NCI-H2081 (cell line): ENCODE measurements at places on chromosomes 11 and 22.

GRCh38 chr11:3674189-3674588 lies 3.0 kb upstream of the CHRNA10 start:
- DNase-seq, result no peak

- DNase-seq, result no peak
These were observed 31.3 kb upstream of the CTTN start for GRCh38 chr11:70367071-70367470.

DNA sequence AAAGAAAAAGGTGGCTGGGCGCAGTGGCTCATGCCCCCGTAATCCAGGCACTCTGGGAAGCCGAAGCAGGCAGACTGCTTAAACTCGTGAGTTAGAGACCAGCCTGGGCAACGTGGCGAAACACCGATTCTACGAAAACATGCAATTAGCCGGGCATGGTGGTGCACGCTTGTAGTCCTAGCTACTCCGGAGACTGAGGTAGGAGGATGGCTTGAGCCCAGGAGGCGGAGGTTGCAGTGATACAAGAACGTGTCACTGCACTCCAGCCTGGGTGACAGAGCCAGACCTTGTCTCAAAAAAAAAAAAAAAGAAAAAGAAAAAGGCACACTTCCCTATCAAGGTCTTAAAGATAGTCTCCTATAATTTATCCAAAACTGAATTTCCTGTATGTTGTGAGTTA lies 39.4 kb downstream of the DGCR2 start:
- DNase-seq, result no peak

GRCh38 chr11:44813401-44813800 lies 86.6 kb downstream of the TSPAN18 start:
- DNase-seq, result no peak

DNA sequence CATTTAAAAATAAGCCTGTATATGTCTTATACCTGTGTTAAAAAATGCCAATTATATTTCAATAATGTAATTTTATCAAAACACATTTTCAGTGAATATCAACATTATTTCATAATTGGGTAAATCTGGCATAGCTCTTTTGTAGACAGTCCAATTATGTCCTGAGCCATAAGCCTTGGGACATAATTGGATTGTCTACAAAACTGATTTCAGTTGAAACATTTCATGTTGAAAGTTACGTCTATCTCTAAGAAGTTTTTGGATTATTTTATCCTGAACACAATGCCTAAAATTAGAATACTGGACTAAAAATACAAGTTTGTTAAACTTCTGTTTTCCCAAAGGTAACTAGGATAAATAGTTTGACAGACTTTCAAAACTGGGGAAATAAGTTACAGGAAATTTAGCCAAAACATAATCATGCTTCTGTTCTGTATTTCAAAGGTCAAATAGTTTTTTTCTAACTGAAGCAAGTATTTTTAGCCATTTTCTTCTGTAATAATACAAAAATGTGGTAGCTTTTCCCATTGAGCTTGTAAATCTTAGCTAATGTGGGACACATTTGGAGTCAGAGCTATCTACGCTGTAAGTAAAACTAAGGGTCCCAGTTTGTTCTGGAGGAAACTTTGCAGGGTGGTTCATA lies 100.7 kb upstream of the BIRC3 start:
- DNase-seq, result no peak

DNA sequence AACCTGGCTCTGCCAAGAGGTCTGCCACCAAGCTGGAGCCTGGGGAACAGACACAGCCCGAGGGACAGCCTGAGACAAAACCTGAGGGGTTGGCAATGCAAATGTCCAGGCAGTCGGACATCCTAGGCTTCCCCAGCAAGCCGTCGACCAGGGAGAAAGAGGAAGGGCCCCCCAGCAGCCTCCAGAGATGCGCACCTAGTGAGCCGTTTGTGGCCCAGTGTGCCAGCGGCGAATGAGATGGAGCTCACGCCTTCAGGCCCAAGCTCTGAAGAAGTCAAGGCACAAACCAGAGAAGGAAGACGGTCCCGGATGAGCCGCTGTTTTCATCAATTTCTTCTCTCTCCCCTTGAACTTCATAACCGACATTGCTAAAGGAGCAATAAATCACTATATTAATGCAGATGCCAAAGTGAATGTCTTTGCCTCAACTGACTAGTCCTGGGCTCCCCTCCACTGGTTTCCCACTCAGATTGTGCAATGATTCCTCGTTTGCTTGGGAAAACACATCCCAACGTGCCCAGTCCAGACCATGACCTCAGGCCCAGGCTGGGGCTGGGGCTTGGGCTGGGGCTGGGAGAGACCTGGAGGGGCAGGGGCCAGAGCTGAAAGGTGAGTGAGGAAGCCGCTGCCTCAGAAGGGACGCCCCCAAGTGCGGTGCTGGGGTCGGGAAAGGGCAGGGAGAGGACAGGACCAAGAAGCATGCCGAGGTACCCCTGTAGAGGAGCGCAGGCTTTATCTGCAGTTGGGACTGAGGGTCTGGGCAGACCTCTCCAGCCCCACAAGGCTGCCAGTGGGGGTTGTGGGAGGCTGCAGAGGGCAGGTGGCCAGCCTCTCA lies 3.5 kb upstream of the DGCR2 start:
- DNase-seq, result no peak

DNA sequence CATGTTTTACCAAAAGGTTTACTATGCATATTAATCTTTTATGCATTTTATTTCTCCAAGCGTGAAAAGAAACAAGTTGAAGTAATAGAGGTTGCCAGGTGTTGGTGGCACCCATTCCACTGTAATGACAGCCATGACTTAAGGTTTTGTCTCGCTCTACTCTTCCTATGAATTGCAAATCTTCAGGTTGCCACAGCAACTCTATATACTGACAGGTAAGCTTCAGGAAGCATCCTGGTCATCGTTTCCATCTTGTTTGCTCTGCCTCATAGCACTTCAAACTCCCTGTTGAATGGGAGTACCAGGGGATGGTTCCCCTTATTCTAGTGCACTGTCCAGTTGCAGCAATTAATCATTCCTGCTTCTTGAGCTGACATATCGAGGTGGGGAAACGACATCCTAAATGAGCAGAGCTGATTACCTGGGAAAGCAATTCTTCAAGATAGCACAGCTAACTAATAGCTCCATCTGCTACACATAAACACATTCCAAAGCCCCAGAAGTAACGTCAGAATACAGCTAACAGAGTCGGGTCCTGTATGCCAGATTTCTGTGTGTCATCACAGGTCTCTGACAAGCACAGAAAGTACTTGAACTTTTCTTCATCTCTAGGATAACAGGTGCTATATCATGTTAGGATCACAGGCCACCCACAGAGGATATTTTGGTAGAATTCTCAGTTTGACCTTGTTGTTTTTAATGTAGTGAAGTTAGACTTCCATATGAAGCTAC lies 80.3 kb downstream of the CADM1 start:
- no peak for DNase-seq

DNA sequence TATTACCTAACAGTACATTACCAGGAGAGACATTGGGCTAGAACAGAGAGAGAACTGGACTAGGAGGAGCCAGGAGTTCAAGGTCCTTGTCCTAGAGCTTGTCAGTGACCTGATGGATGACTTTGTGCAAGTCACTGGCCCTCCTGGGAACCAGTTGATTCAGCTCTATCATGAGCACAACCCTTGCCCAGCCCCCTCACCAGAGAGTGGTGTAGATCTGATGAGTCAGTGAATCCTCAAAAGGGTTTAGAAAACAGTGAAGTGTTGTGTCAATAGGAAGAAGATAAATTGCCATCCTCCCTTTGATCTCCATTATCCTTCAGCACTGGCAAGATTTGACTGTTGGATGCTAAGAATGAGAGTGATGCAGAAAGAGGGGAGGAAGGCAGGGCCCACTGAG lies 24.3 kb downstream of the NEU3 start:
- DNase-seq, result no peak

GRCh38 chr11:64742087-64742888 lies 1.7 kb downstream of the RASGRP2 start:
- no peak for DNase-seq

DNA sequence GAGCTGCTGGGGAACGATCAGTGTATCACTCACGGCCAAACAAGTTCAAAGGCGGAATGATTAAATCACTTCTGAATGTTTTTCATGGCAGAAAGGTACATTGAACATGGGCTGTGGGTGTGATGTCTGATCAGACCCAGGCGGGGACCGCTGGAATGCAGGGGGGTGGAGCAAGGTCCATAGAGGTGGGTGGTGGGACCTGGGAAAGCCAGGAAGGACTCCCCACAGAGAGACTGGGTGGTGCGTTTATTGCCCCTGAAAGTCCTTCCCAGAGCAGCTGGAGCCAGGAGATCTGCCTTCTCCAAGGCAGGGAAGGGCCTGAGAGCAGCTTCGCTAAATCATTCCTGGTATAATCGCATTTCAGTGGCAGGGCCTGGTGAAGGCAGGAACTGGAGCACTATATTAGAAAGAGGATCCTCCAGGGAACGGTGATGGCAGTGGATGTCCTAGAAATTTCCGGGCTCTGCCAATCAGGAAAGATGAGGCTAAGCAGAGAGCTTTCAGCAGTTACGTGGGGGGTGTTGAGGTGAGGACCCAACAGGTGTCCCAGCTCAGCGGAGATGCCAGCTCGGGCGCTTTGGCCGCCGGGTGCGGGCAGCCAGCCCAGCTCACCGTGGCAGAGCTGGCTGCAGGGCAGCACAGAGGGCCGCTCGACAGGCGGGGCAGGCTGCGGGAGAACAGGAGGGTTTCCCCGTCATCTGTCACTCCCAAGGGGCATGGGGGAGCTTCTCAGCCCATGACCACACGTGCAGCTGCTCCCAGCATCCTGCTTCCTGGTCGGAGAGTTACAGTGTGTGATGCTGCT lies 271.7 kb downstream of the CTTN start:
- DNase-seq, result no peak

DNA sequence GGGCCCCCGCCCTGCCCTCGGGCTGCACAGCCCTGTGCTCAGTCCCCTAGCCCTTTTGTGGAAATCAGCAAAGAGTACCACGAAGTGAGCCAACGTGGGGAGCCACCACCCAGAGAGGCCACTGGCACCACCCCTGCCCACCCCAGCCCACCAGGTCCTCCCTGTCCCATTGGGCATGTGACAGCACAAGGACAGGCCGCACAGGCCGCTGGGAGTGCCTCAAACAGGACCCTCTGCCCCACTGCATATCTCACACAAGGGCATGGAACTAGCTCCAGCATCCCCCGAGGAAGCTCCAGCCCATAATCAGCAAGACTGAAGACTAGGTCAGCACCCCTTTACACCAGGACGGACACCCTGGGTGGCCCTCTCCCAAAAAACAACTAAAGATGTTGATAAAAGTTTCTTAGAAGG lies 29.7 kb downstream of the GNB1L start:
- DNase-seq, result no peak

DNA sequence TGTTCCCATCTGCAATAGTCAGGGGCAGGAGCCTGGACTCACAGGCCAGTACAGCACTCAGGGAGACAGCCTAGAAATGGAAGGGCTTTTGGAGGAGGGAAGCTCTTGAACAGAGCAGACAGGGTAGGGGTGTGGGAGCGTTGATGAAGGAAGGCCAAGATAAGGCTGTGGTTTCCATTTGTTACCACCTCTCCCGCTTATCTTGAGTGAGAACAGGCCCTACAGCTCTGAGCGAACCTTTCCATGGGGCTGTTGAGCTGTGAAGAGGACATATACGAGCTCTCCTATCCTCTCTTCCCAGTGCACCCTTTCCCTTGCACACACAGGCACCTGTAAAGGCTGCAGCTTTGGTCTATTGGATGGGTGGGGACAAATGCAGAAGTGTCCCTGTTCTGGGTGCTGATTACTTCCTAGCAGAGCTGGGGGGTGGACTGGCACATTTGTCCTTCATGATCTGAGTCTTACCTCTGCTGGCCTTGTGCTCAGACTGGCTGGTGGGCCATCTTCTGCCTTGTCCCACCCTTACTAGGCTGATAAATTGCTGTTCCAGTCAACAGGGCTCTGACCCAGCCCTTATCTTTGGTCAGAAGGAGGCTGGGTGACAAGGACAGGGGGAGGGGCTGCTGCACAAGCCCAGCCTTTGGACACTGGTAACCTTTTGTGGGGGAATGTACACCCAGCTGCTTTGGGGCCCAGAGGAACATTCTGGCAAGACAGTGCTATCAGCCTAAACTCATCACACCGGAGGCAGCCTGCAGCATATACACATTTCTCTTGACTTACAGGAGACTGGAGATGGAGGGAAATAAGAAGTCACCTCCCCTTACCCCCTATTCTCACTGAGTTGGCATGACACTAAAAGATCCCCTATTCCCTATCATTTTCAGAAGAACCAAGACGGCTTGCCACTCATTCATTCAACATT lies 80.1 kb upstream of the NNMT start:
- no peak for DNase-seq

- DNase-seq, result no peak
These were observed 77.0 kb downstream of the MICAL2 start for GRCh38 chr11:12187399-12187798.

DNA sequence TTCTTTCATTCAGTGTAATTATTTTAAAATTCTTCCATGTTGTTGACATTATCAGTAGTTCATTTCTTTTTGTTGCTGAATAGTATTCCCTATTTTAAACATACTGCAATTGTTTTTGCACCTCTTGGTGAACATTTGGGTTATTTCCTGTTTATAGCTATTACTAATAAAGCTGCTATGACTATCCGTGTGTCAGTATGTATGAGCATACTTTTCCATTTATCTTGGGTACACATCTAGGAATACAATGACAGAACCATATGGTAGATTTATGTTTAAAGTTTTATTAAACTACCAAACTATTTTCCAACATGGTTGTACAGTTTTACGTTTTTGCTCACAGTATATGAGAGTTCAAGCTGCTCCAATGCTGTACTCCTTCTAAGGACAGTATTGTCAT lies 22.0 kb upstream of the FIBIN start:
- DNase-seq, result no peak

GRCh38 chr11:63914896-63915691 lies 1.9 kb downstream of the RCOR2 start:
- DNase-seq, result no peak

DNA sequence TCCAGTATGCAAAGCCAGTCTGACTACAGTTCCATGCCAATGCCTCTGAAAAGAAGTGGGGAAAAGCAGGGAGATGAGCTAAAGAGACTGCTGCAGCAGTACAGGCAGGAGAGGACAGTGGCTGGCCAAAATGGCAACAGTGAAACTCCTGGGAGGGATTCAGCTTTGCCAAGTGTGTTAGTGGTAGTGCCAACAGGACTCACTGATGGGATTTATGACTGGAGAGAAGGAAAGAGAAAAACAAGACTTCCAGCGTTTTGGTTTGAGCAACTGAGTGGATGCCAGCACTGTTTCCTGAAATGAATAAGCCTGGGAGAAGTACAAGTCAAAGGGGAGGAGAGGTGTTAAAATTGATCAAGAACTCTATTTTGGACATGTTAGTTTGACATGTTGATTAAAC lies 80.9 kb downstream of the PLEKHA7 start:
- DNase-seq, result no peak
